ENCODE measurements at places on chromosomes 4 and X.
A peak's percentile ranks its signal among the peaks of the same experiment; 100 is the strongest.

DNA sequence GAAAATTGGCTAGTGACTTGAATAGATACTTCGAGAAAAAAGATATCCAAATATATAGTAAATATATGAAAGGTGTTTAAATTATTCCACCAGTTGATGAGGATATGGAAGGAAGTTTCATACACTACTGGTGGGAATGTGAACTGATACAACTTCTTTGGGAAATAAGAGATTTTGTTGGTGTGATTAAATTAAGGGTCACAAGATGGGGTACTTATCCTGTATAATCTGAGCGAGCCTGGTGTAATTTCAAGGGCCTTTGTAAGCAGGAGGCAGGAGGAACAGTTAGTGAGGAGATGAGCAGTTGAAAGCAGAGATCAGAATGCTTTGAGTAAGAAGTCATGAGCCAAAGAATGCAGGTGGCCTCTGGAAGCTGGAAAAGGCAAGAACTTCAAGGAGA, 192.2 kb downstream of the KCTD8 start:
- no peak overlapping the region for H3K27ac ChIP-seq
- H3K4me1 ChIP-seq, result no peaks in the 10 kb centered on the region
- H3K4me3 ChIP-seq, result no peak overlapping the region
- no peaks in the 10 kb centered on the region for H3K27me3 ChIP-seq
- no peaks in the 10 kb centered on the region for H3K36me3 ChIP-seq

GRCh38 chrX:150227321-150227860, 135.7 kb upstream of the MAMLD1 start:
- no peaks in the 10 kb centered on the region for H3K36me3 ChIP-seq
- no peaks in the 10 kb centered on the region for H3K27me3 ChIP-seq
- no peak overlapping the region for H3K27ac ChIP-seq
- H3K4me1 ChIP-seq, result no peaks in the 10 kb centered on the region
- no peak overlapping the region for H3K4me3 ChIP-seq

GRCh38 chr4:154314248-154314647, 177.4 kb downstream of the DCHS2 start:
- no peaks in the 10 kb centered on the region for H3K27me3 ChIP-seq
- no peak for DNase-seq

DNA sequence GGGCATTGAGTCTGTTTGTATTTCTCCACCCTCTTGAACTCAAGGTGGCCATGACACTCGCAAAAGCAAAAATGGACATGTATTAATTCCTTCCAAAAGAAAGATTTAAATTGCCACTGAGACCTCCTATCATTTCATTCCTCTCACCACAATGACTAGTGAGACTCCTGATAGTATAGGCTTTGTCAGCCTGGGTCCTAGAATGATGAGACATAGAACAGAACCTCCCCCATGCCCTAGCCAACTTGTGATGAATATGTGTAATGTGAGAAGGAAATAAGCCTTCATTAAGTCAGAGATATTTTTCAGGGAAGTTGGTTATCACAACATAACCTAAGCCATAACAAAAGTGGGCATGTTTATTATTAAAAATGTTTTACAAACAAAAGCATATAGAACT, 62.5 kb downstream of the ASB9 start:
- no peaks in the 10 kb centered on the region for H3K36me3 ChIP-seq
- no peak overlapping the region for H3K4me3 ChIP-seq
- no peak overlapping the region for H3K27ac ChIP-seq

GRCh38 chr4:38237139-38237538, 276.9 kb downstream of the PTTG2 start:
- H3K27ac ChIP-seq, result no peak overlapping the region
- H3K36me3 ChIP-seq, result no peaks in the 10 kb centered on the region
- no peak for DNase-seq
- no peaks in the 10 kb centered on the region for H3K27me3 ChIP-seq
- no peaks in the 10 kb centered on the region for H3K4me1 ChIP-seq

- H3K4me3 ChIP-seq, result no peak overlapping the region
- peaks cover 4% of the 10 kb centered on the region for H3K27me3 ChIP-seq
- DNase-seq, result no peak
- H3K4me1 ChIP-seq, result peaks cover 4% of the 10 kb centered on the region
These were observed 49.5 kb downstream of the ATXN3L start for GRCh38 chrX:13270360-13270759.

DNA sequence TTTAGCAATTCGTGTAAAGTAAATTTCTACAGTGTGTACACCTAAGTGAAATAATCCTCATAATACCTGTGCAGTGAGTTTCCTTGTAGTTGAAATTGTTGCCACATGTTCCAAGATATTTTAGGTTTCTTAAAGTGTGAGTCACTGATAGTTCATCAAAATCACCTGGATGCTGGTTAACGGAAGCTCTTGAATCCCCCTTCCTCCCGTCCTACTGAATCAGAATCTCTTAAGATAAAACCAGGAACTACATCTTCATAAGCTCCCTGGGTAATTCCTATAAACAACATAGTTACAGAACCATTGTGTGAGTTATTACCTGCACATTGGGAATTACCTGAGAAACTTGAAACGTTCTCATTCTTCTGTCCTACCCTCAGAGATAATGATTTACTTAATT, 197.4 kb upstream of the HS3ST1 start:
- no peaks in the 10 kb centered on the region for H3K27me3 ChIP-seq
- H3K27ac ChIP-seq, result peak overlapping the region; percentile 74
- H3K36me3 ChIP-seq, result no peaks in the 10 kb centered on the region
- DNase-seq, result no peak
- H3K4me3 ChIP-seq, result no peak overlapping the region

DNA sequence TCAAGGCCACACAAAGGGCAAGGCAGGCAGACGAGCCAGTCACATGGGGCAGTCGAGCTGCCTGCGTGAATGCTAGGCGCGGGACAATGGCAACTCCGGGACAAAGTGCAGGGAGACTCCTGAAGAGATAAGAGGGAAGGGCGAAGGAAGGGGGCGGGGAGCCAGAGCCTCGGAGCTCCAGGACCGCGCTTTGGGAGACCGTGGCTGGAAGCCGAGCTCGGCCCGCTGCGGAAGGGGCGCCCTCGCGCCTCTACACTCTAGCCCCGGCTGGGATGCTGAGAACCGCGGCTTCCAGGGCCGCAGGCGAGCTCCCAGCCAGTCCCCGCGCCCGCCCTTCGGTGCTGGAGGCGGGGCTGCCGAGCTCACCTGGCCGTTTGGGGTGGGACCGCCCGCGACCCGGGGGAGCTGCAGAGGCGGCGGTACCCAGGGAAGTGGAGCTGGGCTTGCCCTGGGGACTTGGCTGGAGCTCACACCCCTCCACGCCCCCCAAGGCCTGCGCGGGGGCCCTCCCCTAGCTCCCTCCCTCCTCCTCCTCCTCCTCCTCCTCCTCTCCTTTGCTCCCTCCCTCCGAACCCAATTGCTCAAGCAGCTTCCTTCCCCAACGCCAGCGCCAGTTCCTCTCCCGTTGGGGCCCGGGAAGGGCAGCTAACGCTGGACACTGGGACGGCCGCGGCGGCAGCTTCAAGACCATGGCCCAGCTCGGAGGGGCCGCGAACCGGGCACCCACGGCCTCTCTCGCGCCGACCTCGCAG, at the start of gene SOWAHD:
Gene SOWAHD (plus strand): TSS at position 610 of the 752 bp plus-strand sequence. CDS start 80 bp downstream, at position 690.
- peak; percentile 60 for DNase-seq
- H3K4me3 ChIP-seq, result no peak within 1 kb of the TSS
- no peaks in the 10 kb centered on the region for H3K4me1 ChIP-seq
- no peaks in the 10 kb centered on the region for H3K36me3 ChIP-seq
- no peak within 1 kb of the TSS for H3K27ac ChIP-seq
- H3K27me3 ChIP-seq, result no peaks in the 10 kb centered on the region

DNA sequence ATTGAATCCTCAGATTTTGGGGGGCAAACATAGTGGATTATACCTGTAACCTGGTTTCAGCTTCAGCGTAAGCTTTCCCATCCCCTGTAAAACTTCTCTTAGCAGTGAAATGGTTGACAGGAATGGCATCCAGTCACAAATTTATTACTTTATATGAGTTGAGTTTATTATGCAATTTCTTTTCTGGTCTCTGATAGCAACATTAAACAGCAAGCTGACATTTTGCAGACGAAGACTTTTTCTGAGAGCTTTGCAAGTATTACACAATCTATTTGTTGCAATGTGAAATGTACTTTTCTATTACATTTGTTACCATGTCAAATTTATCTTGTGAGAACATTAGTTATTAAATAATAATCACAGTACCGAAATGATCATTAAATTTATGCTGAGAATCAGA, 60.6 kb downstream of the GSPT2 start:
- H3K4me3 ChIP-seq, result peak overlapping the region; percentile 92
- no peak overlapping the region for H3K27ac ChIP-seq
- H3K36me3 ChIP-seq, result no peaks in the 10 kb centered on the region
- DNase-seq, result no peak
- no peaks in the 10 kb centered on the region for H3K4me1 ChIP-seq

- H3K27me3 ChIP-seq, result peaks cover 5% of the 10 kb centered on the region
- peak; percentile 39 for DNase-seq
- peak within 1 kb of the TSS; percentile 63 for H3K27ac ChIP-seq
- H3K36me3 ChIP-seq, result no peaks in the 10 kb centered on the region
These were observed at the start of gene KLF8 for GRCh38 chrX:56232221-56233082. Gene KLF8 (plus strand): TSS chrX:56232356. CDS start chrX:56233335, 979 bp downstream.

GRCh38 chr4:70623323-70623722, 5.2 kb upstream of the ENAM start:
- H3K27me3 ChIP-seq, result no peaks in the 10 kb centered on the region
- no peaks in the 10 kb centered on the region for H3K36me3 ChIP-seq
- no peak overlapping the region for H3K27ac ChIP-seq
- no peak overlapping the region for H3K4me3 ChIP-seq
- DNase-seq, result no peak

GRCh38 chr4:39043861-39044363, 11.7 kb upstream of the TMEM156 start:
- peak overlapping the region; percentile 56 for H3K4me3 ChIP-seq
- H3K27me3 ChIP-seq, result no peaks in the 10 kb centered on the region
- peaks cover 13% of the 10 kb centered on the region for H3K4me1 ChIP-seq
- no peaks in the 10 kb centered on the region for H3K36me3 ChIP-seq

GRCh38 chr4:37763831-37764230, 62.7 kb upstream of the PGM2 start:
- H3K27ac ChIP-seq, result no peak overlapping the region
- no peaks in the 10 kb centered on the region for H3K27me3 ChIP-seq
- H3K4me3 ChIP-seq, result no peak overlapping the region

- peak overlapping the region; percentile 84 for H3K4me3 ChIP-seq
- peak overlapping the region; percentile 87 for H3K27ac ChIP-seq
- no peaks in the 10 kb centered on the region for H3K27me3 ChIP-seq
- no peaks in the 10 kb centered on the region for H3K36me3 ChIP-seq
- H3K4me1 ChIP-seq, result peaks cover 4% of the 10 kb centered on the region
These were observed 36.9 kb downstream of the NLGN3 start for GRCh38 chrX:71181558-71181909.

DNA sequence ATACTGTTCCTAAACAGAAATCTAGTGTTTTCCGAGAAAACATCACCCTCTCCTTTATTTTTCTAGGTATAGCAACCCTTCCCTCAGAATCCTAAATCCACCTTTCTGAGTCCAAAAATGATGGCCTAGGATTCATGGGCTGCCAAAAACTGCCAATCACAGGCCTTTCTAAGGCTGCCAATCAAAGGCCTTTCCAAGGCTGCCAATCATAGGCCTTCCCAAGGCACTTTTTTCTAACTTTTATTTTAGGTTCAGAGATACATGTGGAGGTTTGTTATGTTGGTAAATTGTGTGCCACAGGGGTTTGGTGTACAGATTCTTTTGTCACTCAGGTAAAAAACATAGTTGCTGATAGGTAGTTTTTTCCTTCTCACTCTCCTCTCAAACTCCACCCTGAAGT, 673.7 kb downstream of the FAT4 start:
- H3K4me1 ChIP-seq, result no peaks in the 10 kb centered on the region
- no peak overlapping the region for H3K27ac ChIP-seq
- no peak overlapping the region for H3K4me3 ChIP-seq

GRCh38 chr4:78732332-78733104, 43.6 kb upstream of the BMP2K start:
- no peak for DNase-seq
- H3K27ac ChIP-seq, result no peak overlapping the region
- no peaks in the 10 kb centered on the region for H3K27me3 ChIP-seq
- no peaks in the 10 kb centered on the region for H3K4me1 ChIP-seq
- no peaks in the 10 kb centered on the region for H3K36me3 ChIP-seq

DNA sequence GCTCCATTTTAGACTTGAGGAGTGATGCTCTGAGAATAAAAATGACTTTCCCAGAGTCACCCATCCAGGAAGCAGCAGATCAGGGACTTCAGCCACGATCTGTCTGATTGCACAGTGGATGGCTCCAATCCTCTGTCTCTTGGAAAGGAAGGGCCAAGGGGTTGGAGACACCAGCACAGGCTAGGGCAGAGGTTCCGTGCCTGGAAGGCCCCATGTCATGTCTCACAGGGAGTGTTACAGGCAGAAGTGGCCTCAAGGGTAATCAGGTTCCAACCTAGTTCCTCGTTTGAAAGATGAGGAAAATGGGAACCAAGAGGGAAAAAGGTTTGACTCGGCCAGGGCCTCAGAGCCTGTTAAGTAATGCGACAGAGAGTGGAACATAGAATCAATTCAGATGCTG, 160.0 kb downstream of the EFNB1 start:
- H3K27me3 ChIP-seq, result no peaks in the 10 kb centered on the region
- DNase-seq, result no peak
- H3K27ac ChIP-seq, result no peak overlapping the region
- no peaks in the 10 kb centered on the region for H3K4me1 ChIP-seq

- no peak overlapping the region for H3K27ac ChIP-seq
- no peaks in the 10 kb centered on the region for H3K4me1 ChIP-seq
- no peaks in the 10 kb centered on the region for H3K27me3 ChIP-seq
- H3K4me3 ChIP-seq, result no peak overlapping the region
- DNase-seq, result no peak
These were observed 335.7 kb upstream of the RASGEF1B start for GRCh38 chr4:81807386-81807785.

- no peaks in the 10 kb centered on the region for H3K36me3 ChIP-seq
- DNase-seq, result no peak
- no peak overlapping the region for H3K4me3 ChIP-seq
- peaks cover 8% of the 10 kb centered on the region for H3K27me3 ChIP-seq
These were observed 59.8 kb upstream of the GPM6B start for GRCh38 chrX:13876652-13877051.

DNA sequence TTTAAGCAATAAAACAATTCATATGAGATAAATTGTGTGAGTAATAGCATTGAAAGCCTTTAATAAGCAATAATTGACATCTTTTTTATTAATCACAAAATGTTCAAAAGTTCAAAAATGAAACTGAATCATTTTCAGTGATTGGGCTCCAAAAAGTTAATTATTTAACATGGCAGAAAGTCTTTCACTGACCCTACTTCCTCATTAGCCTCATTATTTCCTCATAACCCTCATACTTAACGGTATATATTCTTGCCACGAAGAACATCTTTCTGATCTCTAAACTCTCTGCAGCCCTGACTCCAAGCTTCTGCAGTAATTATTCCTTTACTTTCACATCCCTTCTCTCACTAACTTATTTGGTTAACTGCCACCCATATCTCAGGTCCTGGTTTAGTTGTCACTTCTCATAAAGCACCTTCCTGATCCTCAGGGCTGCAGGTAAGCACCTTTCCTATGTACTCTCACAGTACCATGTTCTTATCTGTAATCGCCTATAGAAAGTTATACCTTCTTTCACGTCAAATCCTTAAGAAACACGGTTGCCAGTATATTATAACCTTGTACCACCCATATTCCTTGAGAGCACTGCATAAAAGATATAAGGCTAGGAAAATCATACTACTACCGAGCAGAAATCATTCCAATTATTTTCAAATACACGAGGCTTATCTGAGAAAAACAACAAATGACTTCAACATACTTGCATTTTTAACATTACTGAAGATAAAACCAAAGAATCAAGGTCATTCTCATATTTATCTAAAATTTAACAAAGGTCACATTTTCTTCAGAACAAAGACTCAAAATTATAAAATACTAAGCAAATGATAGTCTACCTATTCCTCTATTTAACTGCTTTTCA, 72.2 kb downstream of the PPP3CA start:
- no peaks in the 10 kb centered on the region for H3K36me3 ChIP-seq
- H3K27ac ChIP-seq, result no peak overlapping the region
- H3K4me3 ChIP-seq, result no peak overlapping the region
- no peaks in the 10 kb centered on the region for H3K27me3 ChIP-seq
- H3K4me1 ChIP-seq, result no peaks in the 10 kb centered on the region

Measured in kidney (tissue), 22 donors.